ENCODE measurements at places on chromosomes 12 and 14. TPM values are rescaled to one million over a fixed set of nuclear protein-coding genes. Genes with fewer than 3 reads are reported as not detected.

DNA sequence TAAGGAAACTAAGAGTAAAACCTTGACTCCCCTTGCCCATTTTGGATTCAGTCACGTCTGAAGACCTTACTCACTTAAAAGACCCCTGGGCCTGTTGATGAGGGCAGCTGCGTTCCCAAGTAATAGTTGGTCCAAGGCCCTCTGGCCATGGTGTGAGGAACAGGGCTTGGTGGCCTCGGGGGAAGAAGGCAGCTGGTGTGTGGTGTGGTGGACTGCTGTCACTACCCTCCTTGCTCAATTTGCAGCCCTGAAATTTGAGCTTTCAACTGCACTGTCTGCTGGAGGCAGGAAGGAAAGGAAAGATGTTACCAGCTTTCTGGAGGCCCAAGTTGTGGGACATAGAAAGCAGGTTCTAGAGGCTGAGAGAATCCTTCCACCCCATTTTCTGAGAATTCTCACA, 128.2 kb downstream of the SLC38A6 start:
- H3K4me3 ChIP-seq = no peak overlapping the region
- no peaks in the 10 kb centered on the region for H3K27me3 ChIP-seq
- no peaks in the 10 kb centered on the region for H3K36me3 ChIP-seq
- DNase-seq = no peak
- no peak overlapping the region for H3K27ac ChIP-seq
- H3K4me1 ChIP-seq = peaks cover 16% of the 10 kb centered on the region

DNA sequence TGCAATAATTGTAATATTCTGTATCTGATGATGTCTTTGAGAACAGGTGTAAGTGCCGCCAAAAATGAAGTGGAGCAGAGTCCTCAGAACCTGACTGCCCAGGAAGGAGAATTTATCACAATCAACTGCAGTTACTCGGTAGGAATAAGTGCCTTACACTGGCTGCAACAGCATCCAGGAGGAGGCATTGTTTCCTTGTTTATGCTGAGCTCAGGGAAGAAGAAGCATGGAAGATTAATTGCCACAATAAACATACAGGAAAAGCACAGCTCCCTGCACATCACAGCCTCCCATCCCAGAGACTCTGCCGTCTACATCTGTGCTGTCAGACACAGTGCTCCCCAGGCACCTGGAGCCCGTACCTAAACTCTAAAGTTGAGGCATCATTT, 268.7 kb downstream of the DAD1 start:
- DNase-seq = no peak
- H3K4me3 ChIP-seq = no peak overlapping the region
- no peaks in the 10 kb centered on the region for H3K36me3 ChIP-seq
- H3K27me3 ChIP-seq = no peaks in the 10 kb centered on the region
- no peak overlapping the region for H3K27ac ChIP-seq

GRCh38 chr14:57847706-57848105, 18.2 kb downstream of the SLC35F4 start:
- no peaks in the 10 kb centered on the region for H3K27me3 ChIP-seq
- no peaks in the 10 kb centered on the region for H3K36me3 ChIP-seq
- DNase-seq = no peak
- peaks cover 2% of the 10 kb centered on the region for H3K4me1 ChIP-seq
- H3K4me3 ChIP-seq = no peak overlapping the region
- H3K27ac ChIP-seq = no peak overlapping the region

GRCh38 chr12:6279631-6280030, 30.9 kb upstream of the PLEKHG6 start:
- peaks cover 3% of the 10 kb centered on the region for H3K27me3 ChIP-seq
- no peaks in the 10 kb centered on the region for H3K36me3 ChIP-seq
- H3K27ac ChIP-seq = peak overlapping the region; percentile 63
- DNase-seq = no peak
- H3K4me3 ChIP-seq = no peak overlapping the region
- H3K4me1 ChIP-seq = peaks cover 25% of the 10 kb centered on the region

DNA sequence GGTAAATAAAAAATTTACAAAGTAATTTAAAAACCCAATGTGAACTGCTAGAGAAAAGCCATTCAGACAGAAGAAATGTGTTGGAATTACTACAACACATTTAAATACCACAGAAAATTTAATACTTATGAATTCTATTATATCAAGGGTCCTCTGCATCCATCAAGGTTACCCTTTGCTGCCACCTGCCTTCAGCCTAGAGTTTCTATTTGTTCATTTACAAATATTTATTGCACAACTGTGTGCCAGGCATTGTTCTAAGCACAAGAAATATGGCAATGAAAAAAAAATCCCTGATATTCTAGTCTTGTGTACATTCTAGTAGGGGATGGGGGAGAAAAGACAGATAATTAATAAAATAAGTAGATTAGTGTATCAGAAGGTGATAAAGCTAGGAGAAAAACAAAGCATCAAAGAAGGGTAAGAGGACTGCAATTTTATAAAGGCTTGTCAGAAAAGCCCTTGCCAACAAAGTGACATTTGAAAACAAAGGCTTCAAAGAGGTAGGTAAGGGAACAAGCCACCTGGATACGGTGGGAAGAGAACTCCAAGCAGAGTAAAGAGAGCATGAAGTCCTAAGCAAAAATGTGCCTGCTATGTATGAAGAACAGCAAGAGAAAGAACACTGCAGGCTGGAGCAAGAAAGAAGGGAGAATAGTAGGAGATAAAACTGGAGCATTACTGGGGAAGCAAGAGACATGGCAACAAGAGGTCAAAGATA, 59.1 kb upstream of the SLC6A13 start:
- peak; percentile 9 for DNase-seq
- no peak overlapping the region for H3K4me3 ChIP-seq
- no peaks in the 10 kb centered on the region for H3K27me3 ChIP-seq
- H3K4me1 ChIP-seq = no peaks in the 10 kb centered on the region
- peaks cover 13% of the 10 kb centered on the region for H3K36me3 ChIP-seq

DNA sequence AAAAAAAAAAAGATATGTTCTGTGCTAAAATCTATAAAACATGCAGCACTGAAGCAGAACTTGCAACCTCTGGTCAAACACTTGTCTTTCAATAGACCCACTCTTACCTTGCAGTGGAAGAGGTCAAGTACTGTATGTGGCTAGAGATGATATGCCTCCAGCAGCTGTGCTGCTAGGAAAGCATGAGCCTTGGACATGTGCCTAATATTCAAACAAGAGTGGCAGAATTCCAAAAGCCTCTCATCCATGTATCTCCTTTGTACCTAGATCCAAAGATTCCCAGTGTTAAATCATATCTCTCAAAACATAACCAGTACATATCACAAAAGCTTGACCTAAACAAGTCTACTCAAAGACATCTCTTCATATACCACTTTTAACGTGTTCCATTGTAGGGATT, 105.0 kb upstream of the CPNE8 start:
- H3K4me3 ChIP-seq = no peak overlapping the region
- no peaks in the 10 kb centered on the region for H3K27me3 ChIP-seq
- no peak overlapping the region for H3K27ac ChIP-seq
- DNase-seq = no peak
- H3K4me1 ChIP-seq = no peaks in the 10 kb centered on the region

DNA sequence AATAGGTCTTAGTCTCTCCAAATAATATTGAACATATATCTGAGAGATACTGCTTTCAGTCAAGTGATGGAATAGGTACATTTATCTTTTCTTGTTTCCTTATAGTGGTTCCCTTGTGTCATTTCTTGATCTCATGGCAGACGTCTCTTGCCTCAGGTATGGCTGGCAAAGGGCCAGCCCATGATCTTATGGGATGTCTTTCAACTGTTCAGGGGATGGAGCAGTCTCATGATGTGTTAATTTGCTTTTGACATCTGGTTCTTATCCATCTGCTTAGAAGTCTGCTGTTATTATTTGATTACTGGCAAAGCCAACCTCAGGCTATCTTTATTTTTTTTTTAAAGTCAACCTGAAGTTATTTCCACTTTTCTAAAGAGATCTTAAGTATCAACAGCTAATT, 262.9 kb downstream of the TMEM117 start:
- H3K36me3 ChIP-seq = no peaks in the 10 kb centered on the region
- no peaks in the 10 kb centered on the region for H3K27me3 ChIP-seq
- no peak for DNase-seq
- no peak overlapping the region for H3K27ac ChIP-seq
- no peak overlapping the region for H3K4me3 ChIP-seq

DNA sequence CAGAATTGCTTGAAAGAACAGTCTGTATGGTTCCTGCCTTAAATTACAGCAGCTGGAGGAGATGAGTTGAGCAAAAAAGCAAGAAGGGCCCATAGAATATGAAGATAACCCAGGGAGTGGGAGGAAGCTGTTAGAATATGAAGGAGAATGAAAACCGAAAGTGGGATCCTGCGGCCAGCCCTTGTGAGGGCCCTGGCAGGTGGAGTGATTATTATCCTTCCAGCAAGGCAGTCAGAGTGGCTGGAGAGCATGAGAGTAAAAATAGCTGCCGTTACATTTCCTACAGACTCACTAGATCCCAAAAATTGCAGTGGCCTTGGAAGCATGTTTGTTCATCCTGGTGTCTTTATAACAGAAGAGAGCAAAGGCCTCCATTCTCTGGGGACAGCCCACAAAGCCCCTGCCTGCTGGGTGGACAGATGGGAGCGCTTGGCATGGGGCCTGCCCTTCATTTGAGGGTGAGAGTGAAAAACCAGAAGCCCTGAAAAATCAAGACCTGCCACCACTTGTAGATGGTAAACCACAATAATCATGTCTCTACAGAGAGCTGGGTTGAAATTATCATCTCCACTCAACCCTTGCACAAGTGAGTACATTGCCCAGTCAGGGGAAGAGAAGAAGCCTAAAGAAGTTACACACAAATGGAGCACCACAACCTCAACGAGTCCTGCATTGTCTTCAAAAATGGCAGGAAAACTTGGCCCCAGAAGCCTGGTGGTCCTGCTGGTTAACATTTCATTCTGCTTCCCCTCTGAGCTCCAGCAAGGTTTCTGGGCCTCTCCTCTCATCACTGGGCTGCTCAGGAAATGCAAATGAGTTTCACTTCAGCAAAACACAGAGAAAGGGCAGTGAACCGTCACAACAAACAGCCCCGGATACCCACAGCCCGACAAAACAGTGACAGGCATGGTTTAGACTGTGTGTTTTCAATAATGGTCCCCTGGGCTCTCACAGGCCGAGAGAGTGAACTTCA, 20.5 kb downstream of the ZDHHC22 start:
- DNase-seq = no peak
- H3K27ac ChIP-seq = no peak overlapping the region
- peaks cover 6% of the 10 kb centered on the region for H3K27me3 ChIP-seq
- H3K4me3 ChIP-seq = no peak overlapping the region
- no peaks in the 10 kb centered on the region for H3K36me3 ChIP-seq

DNA sequence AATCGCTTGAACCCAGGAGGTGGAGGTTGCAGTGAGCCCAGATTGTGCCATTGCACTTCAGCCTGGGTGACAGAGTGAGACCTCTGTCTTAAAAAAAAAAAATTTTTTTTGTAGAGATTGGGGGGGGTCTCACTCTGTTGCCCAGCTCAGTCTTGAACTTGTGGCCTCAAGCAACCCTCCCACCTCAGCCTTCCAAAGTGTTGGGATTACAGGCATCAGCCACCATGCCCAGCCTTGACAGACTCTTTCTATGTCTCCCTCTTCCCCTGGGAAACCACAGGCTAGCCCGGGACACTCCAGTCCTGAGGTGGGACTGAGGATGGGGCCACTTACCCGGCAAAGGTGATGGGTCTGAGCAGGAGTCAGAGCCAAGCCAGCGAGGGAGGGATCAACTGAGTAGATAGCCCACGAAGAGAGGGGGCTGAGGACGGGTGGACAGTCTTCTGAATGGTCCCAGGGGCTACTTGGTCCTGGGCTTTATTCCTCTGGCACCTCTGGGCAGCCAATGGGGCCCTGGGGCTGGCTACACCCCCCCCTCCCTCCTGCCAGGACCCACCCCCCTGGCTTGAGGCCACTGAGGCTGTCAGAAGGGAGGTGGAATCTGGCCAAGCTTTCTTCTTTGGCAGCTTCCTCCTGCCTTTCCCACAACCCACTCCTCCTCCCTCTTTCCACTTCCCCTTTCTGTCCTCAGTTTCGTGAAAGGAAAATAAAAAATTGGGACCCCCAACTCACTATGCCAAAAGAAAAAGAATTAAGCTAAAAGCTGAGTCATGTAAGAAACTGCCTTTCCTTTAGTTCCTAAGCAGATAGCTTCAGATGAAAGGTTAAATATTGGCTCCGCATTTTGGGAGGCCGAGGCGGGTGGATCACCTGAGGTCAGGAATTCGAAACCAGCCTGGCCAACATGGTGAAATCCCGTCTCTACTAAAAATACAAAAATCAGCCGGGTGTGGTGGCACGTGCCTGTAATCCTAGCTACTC, at the start of gene SDS:
SDS (minus strand) TSS at position 453 of the 981 bp plus-strand sequence. CDS start 4,179 bp downstream, outside the sequence.
- no peaks in the 10 kb centered on the region for H3K36me3 ChIP-seq
- no peak within 1 kb of the TSS for H3K27ac ChIP-seq
- no peaks in the 10 kb centered on the region for H3K4me1 ChIP-seq
- H3K4me3 ChIP-seq = no peak within 1 kb of the TSS
- H3K27me3 ChIP-seq = no peaks in the 10 kb centered on the region
- DNase-seq = peak; percentile 66

- H3K27me3 ChIP-seq = no peaks in the 10 kb centered on the region
- no peak for DNase-seq
- no peak overlapping the region for H3K4me3 ChIP-seq
- H3K4me1 ChIP-seq = peaks cover 5% of the 10 kb centered on the region
- no peak overlapping the region for H3K27ac ChIP-seq
Measured at GRCh38 chr12:66196806-66197205, 7.8 kb downstream of the IRAK3 start.

Gene PLXNC1
- 86.9 TPM for total RNA-seq

Gene C12orf50
- under 0.01 TPM for total RNA-seq

Gene TAS2R42
- total RNA-seq = not detected

Gene ATXN2
- total RNA-seq = 21.1 TPM
